ENCODE measurements at places on chromosomes 1 and 21.

DNA sequence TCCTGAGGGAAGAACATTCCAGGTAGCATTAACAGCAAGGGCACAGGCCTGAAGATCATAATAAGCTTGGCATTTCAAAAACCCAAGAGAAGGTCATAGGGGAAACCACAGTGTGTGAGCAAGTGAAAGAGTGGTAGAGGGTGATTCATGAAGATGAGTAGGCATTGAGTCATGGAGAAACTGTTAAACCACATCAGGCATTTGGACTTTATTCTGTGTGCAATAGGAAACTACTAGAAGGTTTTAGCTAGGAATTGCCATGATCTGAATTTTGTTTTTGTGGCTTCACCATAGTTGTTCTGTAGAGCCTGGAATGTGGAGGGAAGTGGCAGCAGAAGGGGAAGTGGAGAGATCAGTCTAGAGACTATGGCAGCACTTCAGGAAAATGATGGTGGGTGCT is 359.0 kb upstream of the PTBP2 start:
- H3K4me3 ChIP-seq, result no peak overlapping the region
- H3K27me3 ChIP-seq, result no peaks in the 10 kb centered on the region
- no peaks in the 10 kb centered on the region for H3K4me1 ChIP-seq
- H3K36me3 ChIP-seq, result no peaks in the 10 kb centered on the region
- DNase-seq, result no peak

- H3K4me1 ChIP-seq, result peaks cover 27% of the 10 kb centered on the region
- peak overlapping the region; percentile 87 for H3K27ac ChIP-seq
- H3K27me3 ChIP-seq, result no peaks in the 10 kb centered on the region
- H3K4me3 ChIP-seq, result peak overlapping the region; percentile 67
- no peaks in the 10 kb centered on the region for H3K36me3 ChIP-seq
- peak; percentile 60 for DNase-seq
Observed at GRCh38 chr1:119713039-119713748, 1.5 kb downstream of the PHGDH start.

DNA sequence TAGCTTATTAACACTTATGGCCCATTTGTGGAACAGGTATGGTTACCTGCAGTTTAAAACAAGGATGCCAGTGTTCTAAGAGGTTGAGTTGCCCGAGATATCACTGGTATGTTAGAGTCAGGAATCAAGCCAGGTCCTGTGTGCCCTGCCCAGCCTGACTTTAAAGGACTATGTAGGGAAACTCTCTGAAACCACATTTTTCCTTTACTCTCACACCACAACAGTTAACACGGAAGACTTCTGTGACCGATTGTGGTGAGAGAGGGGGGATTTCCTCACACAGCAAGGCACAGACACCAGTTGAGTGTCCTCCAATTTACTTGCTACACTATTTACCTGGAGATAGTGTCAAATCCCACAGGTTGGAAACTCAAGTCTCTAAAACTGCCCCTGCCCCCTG is 47.8 kb downstream of the UCK2 start:
- H3K27me3 ChIP-seq, result no peaks in the 10 kb centered on the region
- peak; percentile 59 for DNase-seq
- H3K27ac ChIP-seq, result peak overlapping the region; percentile 83
- no peak overlapping the region for H3K4me3 ChIP-seq

DNA sequence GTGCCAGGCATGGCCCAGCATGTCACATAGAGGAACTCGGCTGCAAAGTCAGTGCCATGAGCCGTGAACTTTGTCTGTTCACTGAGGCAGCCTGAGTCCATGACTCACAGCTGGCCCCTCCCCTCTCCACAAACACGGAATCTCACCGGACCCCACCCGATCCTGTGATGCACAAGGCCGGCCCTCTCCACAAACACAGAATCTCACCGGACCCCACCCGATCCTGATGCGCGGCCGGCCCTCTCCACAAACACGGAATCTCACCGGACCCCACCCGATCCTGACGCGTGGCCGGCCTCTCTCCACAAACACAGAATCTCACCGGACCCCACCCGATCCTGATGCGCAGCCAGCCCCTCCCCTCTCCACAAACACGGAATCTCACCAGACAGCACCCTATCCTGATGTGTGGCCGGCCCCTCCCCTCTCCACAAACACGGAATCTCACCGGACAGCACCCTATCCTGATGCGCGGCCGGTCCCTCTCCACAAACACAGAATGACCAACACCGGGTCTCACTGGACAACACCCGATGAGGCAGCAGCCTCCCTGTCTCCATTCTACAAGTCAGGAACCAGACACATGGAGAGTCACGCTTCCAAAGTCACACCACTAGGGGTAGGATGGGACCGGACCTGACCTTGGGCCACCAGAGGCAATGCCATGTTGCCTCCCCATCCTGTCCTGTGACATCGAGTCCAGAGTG is 39.6 kb upstream of the GPR153 start:
- no peaks in the 10 kb centered on the region for H3K4me1 ChIP-seq
- no peaks in the 10 kb centered on the region for H3K27me3 ChIP-seq
- no peaks in the 10 kb centered on the region for H3K36me3 ChIP-seq
- DNase-seq, result peak; percentile 54

- no peaks in the 10 kb centered on the region for H3K36me3 ChIP-seq
- no peak overlapping the region for H3K4me3 ChIP-seq
- H3K27me3 ChIP-seq, result no peaks in the 10 kb centered on the region
- H3K4me1 ChIP-seq, result no peaks in the 10 kb centered on the region
- DNase-seq, result no peak
- no peak overlapping the region for H3K27ac ChIP-seq
Observed at GRCh38 chr1:213759359-213760181, 228.2 kb upstream of the PROX1 start.

- H3K36me3 ChIP-seq, result no peaks in the 10 kb centered on the region
- H3K4me3 ChIP-seq, result no peak overlapping the region
- H3K27ac ChIP-seq, result no peak overlapping the region
- H3K27me3 ChIP-seq, result no peaks in the 10 kb centered on the region
- DNase-seq, result no peak
- H3K4me1 ChIP-seq, result no peaks in the 10 kb centered on the region
Observed at GRCh38 chr1:34621916-34622315, 132.9 kb upstream of the GJB5 start.

DNA sequence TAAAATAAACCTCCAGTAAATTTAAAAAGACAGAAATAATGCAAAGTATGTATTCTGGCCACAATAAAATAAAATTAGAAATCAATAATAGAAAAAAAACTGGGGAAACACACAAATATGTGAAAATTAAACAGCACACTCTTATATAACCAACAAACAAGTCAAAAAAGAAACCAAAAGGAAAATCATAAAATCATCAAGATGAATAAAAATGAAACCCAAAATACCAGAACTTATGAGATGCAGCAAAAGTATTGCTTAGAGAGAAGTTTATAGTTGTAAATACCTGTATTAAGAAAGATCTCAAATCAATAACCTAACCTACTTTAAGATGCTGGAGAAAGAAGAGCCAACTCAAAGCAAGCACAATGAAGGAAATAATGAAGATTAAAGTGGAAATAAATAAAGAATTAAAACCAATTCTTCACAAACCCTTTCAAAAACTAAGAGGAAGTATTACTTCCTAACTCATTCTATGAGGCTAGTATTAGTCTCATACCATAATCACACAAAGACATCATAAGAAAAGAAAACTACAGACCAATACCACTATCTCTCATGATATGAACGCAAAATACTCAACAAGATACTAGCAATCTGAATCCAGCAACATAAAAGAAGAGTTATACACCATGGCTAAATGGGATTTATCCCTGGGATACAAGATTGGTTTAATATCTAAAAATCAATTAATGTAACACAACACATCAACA is 6.4 kb upstream of the KRTAP10-3 start:
- DNase-seq, result no peak
- H3K4me1 ChIP-seq, result no peaks in the 10 kb centered on the region
- H3K27me3 ChIP-seq, result no peaks in the 10 kb centered on the region

GRCh38 chr1:67787746-67788145 is 45.5 kb downstream of the GNG12 start:
- H3K4me3 ChIP-seq, result no peak overlapping the region
- H3K36me3 ChIP-seq, result no peaks in the 10 kb centered on the region
- H3K27me3 ChIP-seq, result no peaks in the 10 kb centered on the region
- DNase-seq, result no peak
- peaks cover 65% of the 10 kb centered on the region for H3K4me1 ChIP-seq

DNA sequence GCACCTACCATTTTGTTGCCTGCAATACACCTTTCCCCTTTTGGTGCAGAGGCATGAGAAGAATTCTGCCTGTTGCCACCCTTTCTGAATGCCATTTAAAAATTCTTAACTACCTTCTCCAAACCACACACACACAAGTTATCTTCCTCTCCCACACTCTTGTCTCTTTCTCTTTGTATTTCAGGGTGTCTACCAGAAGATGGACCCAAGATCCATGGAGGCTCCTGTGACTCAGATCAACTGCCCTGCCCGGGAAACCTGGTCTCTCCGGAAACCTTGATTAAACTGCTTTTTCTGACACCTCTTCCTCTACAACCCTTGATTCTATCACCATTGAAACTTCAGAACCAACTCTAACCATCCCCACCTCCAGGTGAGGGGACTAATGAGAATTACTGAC is 2.4 kb upstream of the TARS2 start:
- H3K27ac ChIP-seq, result no peak overlapping the region
- no peaks in the 10 kb centered on the region for H3K27me3 ChIP-seq
- H3K4me3 ChIP-seq, result no peak overlapping the region
- no peak for DNase-seq
- H3K36me3 ChIP-seq, result peaks cover 12% of the 10 kb centered on the region
- H3K4me1 ChIP-seq, result peaks cover 19% of the 10 kb centered on the region

GRCh38 chr1:234656944-234657654 is 47.1 kb upstream of the IRF2BP2 start:
- peak; percentile 71 for DNase-seq
- peaks cover 17% of the 10 kb centered on the region for H3K4me1 ChIP-seq
- H3K4me3 ChIP-seq, result no peak overlapping the region
- H3K27ac ChIP-seq, result peak overlapping the region; percentile 61

GRCh38 chr1:93080179-93080823 is 1.2 kb downstream of the MTF2 start:
- peak overlapping the region; percentile 83 for H3K4me3 ChIP-seq
- no peak for DNase-seq
- H3K4me1 ChIP-seq, result peaks cover 21% of the 10 kb centered on the region

DNA sequence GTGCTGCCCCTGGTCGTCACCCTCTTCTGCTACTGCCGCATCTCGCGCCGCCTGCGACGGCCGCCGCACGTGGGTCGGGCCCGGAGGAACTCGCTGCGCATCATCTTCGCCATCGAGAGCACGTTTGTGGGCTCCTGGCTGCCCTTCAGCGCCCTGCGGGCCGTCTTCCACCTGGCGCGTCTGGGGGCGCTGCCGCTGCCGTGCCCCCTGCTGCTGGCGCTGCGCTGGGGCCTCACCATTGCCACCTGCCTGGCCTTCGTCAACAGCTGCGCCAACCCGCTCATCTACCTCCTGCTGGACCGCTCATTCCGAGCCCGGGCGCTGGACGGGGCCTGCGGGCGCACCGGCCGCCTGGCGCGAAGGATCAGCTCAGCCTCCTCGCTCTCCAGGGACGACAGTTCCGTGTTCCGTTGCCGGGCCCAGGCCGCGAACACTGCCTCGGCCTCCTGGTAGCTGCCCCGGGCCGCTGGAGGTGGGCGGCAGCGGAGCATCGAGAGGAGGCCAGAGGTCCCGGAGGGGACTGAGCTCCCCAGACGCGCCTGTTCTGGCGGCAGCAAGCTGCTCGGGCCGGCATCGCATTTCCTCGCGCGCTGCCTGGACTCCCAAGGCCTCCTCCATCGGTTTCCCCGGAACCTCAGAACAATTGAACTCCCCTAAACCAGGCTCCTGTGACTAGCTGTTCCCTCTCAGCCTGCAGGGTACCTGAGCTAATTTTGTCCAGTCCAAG is 1.1 kb downstream of the GPR25 start:
- H3K4me3 ChIP-seq, result peak overlapping the region; percentile 49
- no peaks in the 10 kb centered on the region for H3K36me3 ChIP-seq
- no peak for DNase-seq
- H3K4me1 ChIP-seq, result peaks cover 12% of the 10 kb centered on the region
- H3K27ac ChIP-seq, result peak overlapping the region; percentile 38
- peaks cover 30% of the 10 kb centered on the region for H3K27me3 ChIP-seq

- no peak overlapping the region for H3K4me3 ChIP-seq
- H3K4me1 ChIP-seq, result no peaks in the 10 kb centered on the region
- H3K36me3 ChIP-seq, result no peaks in the 10 kb centered on the region
- no peaks in the 10 kb centered on the region for H3K27me3 ChIP-seq
- H3K27ac ChIP-seq, result no peak overlapping the region
Observed at GRCh38 chr1:54819195-54819536, 18.0 kb upstream of the TTC22 start.

GRCh38 chr1:156706657-156707416 is 1.5 kb upstream of the CRABP2 start:
- H3K27me3 ChIP-seq, result no peaks in the 10 kb centered on the region
- peak overlapping the region; percentile 40 for H3K4me3 ChIP-seq
- no peaks in the 10 kb centered on the region for H3K36me3 ChIP-seq
- peaks cover 26% of the 10 kb centered on the region for H3K4me1 ChIP-seq
- peak; percentile 91 for DNase-seq

- no peak overlapping the region for H3K27ac ChIP-seq
- no peaks in the 10 kb centered on the region for H3K36me3 ChIP-seq
- H3K4me3 ChIP-seq, result no peak overlapping the region
- no peaks in the 10 kb centered on the region for H3K4me1 ChIP-seq
- no peaks in the 10 kb centered on the region for H3K27me3 ChIP-seq
Observed at GRCh38 chr1:185670187-185670627, 64.0 kb upstream of the HMCN1 start.

DNA sequence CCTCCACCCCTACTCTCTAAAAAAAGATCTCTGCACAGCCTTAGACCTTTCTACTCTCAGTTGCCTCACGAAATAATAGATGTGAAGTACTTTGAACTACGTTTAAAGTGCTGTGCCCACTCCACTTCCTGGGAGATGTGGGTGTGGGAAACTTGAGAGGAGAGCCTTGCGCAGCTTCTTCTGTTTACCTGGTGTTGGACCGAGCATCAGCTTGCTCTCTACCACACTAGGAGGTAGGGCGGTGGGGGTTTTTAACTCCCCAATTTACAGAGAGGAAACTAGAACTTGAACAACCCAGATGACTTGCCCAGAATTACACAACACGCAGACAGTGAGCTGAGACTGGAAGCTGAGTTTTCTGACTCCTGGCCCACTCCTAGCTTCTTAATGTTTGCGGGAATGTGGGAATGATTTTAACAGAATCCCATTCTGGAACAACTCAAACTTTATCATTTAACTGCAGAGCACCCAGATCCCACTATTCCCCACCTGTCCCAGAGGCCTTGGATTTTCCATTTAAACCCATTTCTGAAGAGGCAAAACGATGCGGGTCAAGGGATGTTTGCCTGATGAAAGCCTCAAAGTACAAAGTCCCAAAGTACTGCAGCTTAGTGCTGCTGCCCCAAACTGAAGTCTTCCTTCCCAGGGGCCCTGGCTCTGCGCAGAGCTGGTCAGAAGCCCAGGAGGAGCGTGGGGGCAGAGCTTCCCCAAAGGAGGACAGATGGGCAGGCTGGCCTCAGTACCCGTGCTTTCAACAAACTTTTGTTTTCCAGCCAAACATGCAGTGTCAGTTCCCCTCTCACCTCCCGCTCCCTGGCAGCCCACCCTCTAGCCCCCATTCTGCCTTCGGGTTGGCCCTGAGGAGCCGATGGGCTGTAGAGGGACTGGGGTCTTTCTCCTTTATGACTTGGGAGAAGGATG is 19.0 kb downstream of the BTG2 start:
- peak overlapping the region; percentile 96 for H3K27ac ChIP-seq
- DNase-seq, result peak; percentile 66
- H3K4me1 ChIP-seq, result peaks cover 88% of the 10 kb centered on the region
- no peak overlapping the region for H3K4me3 ChIP-seq
- no peaks in the 10 kb centered on the region for H3K27me3 ChIP-seq
